HT1080 (cell line): ENCODE measurements at places on chromosomes 5 and 9. TPM values are rescaled to one million over a fixed set of nuclear protein-coding genes. Genes with fewer than 3 reads are reported as not detected.

AIF1L gene
- 0.50 and 1.0 TPM in 2 replicates for total RNA-seq

ARL14EPL gene
- 0.17 TPM in 1 of 2 replicates, not detected in the other for total RNA-seq

DNA sequence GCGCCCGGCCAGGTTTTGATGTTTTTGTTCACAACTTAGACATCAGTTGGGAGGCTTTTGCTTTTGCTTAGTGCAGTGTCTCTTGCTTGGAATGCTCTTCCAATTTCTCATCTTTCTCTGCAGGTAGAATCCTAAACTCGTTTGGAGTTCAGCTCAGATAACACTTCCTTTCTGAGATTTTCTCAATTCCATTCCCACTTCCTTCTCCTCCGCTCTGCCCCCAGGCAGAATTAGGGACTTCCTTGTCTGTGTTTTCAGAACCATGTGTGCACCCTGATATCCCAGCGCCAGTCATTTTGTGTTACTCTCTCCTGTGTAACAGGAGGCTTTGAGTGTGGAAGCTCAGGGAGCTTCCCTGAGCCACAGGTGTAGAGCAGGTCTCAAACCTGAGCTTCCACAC, 171.0 kb downstream of the INSYN2B start:
- DNase-seq: no peak

PDCD1LG2 gene
- total RNA-seq: 4.0 and 4.5 TPM in 2 replicates
